ENCODE measurements at places on chromosomes 7 and 10.
A peak's percentile ranks its signal among the peaks of the same experiment; 100 is the strongest.

DNA sequence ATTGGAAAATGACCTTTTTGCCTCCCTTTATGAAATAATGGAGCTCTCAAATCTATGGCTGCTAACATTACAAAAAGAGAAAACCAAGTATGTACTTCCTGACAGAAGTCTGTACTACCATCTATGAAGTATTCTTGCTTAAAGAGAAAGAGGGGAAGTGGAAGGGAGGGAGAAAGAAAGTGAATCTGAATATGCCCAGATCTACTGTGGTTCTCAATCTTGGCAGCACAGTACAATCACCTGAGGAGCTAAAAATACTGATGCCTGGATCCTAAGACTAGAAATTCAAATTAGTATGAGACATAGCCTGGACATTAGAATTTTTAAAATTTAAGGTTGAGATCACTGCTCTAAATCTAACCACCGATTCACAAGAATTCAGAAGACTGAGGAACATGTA is 85.2 kb downstream of the IGF2BP3 start:
- DNase-seq: no peak

DNA sequence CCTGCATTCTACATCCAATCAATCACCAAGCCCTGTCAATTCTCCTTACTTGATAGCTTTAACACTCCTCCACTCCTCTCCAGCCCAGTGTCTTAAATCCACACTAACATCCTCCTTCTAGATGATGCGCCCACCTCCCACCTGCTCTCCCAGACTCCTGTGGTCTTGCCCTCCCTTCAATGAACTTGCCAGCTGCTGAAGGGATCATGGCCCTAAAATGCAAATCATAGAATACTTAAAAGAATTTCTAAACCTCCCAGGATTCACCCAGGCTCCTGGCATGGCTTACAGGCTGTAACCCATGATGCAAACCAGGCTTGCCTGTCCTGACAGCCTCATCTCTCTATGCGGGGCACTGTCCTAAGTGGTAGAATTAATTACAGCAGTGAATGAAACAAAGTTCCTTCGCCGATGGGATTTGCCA is 43.6 kb downstream of the SYPL1 start:
- no peak for DNase-seq

DNA sequence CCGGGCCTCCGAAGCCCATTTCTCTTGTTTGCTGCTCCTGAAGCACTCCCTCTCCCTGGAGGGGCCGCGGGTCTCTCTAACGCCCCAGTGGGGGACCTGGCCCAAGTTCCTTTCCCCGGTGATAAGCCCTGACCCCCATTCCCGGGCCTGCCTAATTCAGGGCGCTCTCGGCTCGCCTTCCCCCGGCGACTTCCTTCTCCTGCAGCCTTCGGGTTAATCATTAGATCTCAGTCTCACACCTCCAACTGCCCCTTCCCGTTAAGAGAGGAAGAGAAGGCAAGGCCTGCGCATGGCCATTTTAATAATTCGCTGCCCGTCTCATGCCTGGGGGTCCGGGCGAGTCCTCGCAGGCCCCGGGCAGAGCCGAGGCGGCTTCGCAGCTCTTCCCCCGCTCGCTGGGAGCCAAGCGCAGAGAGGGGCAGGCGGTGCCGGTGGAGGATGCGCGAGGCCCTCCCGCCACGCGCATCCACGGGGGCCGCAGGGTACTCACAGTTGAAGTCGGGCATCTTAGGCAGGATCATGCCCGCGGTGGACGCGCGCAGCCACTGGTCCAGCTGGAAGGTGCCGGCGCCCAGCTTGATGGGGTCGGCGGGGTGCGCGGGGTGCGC is 1.2 kb downstream of the MNX1 start:
- no peak for DNase-seq

GRCh38 chr7:120856621-120857352 is 1.2 kb downstream of the TSPAN12 start:
- DNase-seq: peak; percentile 44

DNA sequence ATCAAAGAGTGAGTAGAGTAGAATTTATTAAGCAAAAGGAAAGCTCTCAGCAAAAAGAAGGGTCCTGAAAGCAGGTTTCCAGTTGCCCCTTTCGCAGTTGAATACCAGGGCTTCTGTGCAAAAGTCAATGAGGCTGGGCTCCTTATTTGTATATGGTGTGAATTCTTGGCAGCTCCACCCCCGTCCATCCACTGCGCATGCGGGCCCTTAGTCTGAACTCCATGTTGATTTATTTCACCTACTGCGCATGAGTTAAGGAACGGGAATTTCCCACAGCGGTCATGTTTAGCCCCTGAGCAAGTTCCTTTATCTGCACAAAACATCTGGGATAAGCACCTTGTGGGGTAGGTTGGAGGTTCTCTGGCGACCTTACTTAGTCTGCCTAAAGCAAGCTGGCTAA is 325.6 kb downstream of the ZWINT start:
- DNase-seq: no peak
